CD4-positive, alpha-beta T cell (primary cell): ENCODE measurements at places on chromosomes 3 and 15. TPM values are rescaled to one million over a fixed set of nuclear protein-coding genes. Genes with fewer than 3 reads are reported as not detected.

The RLBP1 gene
- not detected for total RNA-seq

The CLDN18 gene
- not detected for total RNA-seq

The IQCH gene
- total RNA-seq = 0.85 TPM

The SCN11A gene
- total RNA-seq = 0.08 TPM
